ENCODE measurements at places on chromosomes 2 and 18.

DNA sequence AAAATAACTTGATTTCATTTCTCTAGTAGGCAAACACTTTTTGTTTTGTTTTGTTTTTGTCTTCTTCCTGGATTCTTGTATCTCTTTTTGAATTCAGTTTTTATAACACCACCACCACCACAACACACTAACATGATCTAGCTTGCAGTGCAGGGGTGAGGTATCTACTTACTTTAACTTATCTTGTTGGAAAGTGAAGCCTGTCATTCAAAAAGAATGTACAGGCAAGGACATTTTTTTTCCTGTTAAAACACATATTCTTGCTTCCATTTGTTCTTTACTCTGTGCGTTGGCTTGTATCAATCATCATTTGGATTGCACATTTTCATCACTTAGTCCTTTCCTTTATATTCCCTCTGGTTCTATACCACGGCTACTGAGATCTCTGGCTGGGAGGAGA lies 824.2 kb downstream of the PLCL1 start:
- DNase-seq = no peak

GRCh38 chr18:57660961-57661360 lies 39.3 kb upstream of the NARS1 start:
- DNase-seq = no peak

GRCh38 chr2:158716121-158716791 lies 78.9 kb upstream of the DAPL1 start:
- DNase-seq = no peak

DNA sequence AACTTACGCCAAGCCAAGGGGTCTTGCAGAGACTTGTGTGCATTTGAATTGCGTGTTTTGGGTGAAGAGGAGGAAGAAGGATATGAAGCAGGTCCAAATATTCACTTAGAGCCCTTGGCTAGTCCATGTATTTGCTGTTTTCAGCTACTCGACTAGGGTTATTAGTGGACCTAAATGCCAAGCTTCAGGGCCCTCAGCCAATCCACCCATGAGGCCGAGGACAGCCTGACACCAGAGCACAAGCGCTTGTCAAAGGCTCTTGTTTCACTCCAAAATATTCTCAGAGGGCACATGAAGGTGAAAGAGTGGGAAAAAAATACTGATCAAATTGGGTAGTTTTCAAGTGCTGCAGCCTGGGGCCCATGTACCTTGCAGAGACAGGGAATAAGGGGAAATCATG lies 174.8 kb upstream of the ACAA2 start:
- DNase-seq = no peak

DNA sequence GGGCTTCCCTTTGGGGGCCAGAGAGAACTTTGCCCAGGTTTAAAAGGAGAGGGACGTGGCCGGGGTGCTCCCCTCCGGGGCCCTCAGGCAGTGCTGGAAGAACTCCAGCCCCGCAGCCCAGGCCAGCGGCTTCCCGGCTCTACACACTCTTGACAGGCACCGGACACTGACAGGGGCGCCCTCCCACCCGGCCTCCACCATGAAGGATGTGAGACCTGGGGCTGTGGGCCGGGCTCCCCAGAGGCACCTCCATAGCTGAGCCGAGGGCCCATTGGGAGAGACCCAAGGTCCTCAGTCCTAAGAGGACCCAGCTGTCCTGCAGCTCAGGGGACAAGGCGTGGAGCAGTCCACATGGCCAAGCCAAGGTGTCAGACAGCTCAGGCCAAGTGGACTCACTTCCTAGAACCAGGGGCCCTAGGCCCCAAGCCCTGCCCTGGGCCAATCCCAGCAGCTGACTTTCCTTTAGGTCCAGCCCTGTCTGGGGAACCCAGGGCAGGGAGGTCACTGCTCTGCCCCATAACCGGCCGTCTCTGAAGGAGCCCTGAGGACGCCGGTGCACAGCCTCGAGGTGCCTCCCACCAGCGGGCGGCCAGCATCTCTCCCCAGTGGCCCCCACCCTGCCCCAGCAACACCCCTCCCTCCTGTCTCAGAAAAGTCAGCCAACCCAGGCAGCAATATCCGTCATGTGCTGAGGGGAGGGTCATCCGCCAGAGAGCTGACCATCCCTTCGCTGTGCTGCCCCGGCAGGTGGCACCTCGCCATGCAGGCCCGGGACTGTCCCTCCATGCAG lies 51.8 kb downstream of the BIN1 start:
- DNase-seq = no peak

DNA sequence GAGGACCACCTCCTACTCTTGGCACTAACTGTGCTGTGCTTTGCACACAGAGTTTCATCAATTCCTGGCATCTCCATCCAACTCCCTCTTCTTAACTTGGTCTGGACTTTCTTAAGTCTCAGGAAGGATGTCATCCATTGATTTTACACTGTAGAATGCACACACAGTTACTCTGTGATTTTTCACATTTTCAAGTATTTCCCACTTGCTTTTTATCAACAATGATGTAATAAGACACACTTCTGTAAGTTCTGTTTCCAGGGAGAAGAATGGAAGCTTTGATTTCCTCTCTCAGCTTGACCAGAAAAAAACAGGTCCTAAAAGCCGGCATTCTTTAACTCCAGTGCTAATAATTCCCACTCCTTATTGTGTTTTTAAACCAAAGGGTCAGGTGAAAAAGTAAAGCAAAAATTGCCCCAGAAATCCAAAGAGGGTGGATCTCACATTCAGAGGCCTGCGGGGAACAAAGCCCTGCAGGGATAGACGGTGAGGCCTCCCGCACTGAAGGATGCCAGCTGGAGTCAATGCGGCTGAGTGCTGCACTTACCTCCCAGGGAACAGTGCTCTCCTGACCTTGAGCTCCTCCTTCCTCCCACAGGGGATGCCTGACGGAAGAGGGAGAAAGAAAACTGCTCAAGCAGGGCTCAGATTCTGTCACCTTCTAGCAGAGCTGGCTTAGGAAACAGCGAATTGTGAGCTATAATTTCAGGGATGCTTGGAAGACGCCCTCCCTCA lies 83.1 kb downstream of the PDCL3 start:
- no peak for DNase-seq

DNA sequence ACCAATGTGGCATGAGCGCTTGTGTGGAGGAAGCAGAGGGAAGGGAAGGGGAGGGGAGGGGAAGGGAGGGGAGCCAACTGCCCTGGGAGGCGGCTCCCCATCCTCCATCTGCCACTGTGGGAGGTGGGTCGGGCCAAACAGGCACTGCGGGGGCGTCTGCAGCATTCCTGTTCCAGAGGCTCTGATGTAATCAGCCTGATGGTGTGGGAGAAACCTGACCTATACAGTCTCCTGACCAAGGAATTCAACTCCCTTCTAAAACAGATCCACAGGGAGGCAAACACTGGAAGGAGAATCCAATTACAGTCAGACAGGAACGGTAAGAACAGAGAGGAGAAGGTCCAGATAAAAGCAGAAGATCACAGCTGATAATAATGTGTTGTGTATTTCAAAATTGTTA lies 88.8 kb downstream of the CD8B2 start:
- DNase-seq = peak; percentile 52

GRCh38 chr2:204150721-204151120 lies 214.2 kb downstream of the ICOS start:
- DNase-seq = no peak

Measured in left lobe of liver (tissue), 2 donors.